ENCODE measurements at places on chromosomes 6 and 20.

DNA sequence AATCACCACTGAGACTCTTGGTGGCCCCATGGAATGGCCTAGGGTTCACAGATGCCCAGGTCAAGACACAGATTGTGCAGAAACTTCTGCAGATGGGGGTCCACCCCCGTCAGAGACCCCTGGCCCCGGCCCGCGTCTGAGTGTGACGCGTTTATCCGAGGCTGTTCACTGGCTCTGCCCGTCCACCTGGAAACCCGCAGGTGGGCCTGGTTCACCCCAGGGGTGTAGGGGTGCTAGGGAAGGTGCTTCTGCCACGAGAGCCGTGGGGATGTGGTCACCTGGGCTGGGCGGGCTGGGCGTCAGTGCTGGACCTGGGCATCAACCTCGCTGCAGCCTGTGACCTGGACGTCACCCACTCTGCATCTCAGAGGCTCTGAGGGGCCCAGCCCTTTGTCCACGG lies 39.5 kb upstream of the GATA5 start:
- no peak for DNase-seq

DNA sequence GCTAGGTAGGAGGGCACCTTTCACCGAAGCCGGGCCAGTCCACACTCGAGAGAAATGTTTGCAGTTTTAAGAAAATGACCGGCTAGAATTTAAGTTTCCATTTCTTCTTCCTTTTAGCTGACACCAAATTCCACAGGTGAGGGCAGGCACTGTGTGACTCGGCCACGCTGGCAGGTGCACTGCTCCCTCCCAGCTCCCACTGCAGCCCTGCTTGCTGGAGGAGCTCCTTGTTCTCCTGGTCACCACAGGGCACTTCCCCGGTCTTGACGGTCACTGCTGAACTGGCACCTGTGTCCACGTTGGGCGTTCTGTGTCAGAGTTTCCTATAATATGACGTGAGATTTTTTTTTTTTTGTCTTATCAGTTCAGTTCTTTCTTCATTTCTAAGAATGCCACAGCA lies 3.6 kb upstream of the KIF25 start:
- no peak for DNase-seq

DNA sequence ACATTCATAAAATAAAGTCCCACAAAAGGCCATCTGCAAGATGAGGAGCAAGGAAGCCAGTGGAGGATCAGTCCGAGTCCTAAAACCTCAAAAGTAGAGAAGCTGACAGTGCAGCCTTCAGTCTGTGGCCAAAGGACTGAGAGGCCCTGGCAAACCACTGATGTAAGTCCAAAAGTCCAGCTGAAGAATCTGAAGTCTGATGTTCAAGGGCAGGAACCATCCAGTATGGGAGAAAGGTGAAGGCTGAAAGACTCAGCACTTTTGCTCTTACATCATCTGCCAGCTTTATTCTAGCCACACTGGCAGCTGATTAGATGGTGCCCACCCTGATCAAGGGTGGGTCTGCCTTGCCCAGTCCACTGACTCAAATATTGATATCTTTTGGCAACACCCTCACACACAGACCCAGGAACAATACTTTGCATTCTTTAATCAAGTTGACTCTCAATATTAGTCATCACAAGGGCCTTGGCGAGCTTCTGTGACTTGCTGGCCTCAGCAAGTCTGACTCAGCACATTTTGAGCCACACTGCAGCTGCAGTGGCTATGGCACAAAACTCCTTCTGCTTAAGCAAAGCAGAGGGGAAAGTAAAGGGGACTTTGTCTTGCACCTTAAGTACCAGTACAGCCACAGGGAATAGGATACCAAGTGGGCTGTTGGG lies 1370.3 kb upstream of the CITED2 start:
- DNase-seq = no peak

DNA sequence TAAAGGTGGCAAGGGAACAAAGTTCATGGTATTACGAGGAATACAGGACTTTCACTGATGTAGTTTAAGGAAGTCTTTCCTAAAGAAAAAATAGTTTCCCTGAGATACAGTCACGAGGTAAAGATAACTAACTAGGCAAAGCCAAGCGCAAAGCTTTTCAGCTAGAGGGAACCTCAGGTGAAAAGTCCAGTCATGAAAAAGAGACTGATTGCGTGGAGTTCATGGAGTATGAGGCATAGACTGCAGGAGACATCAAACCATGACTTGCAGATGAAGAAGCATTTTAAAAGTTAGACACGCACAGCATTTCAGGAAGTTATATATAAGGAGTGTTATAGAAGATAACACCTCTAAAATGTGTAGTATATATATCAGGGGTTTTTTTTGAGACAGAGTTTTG lies 205.6 kb upstream of the ZNF184 start:
- DNase-seq = no peak

- DNase-seq = no peak
Measured at GRCh38 chr6:149443411-149444181, 41.2 kb downstream of the ZC3H12D start.

GRCh38 chr6:11833626-11834592 lies 55.3 kb upstream of the ADTRP start:
- DNase-seq = no peak

- no peak for DNase-seq
Measured at GRCh38 chr6:90263633-90264032, 33.0 kb downstream of the BACH2 start.

- peak; percentile 72 for DNase-seq
Measured at GRCh38 chr6:18122128-18123093, at the start of gene NHLRC1. Gene NHLRC1, minus strand, starts transcription at chr6:18122677. Its CDS starts 71 bp downstream, at chr6:18122606.

DNA sequence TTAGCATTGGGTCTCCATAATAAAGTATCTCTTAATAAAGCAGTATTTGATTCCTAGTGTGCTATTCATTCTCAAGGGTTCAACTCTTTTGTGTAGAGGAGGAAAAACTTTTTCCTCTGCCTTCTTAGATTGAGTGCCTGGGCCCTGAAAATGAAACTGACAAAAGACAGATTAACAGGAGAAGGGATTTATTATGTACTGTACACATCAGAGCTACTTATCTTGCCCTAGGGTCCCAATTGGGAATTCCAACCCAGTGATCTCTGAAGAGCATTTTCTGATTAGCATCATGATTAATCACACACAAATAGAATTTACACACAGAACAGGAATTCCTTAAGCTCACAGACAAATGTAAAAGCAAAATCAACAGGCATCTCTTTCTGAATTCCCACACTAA lies 128.9 kb downstream of the CD164 start:
- no peak for DNase-seq

DNA sequence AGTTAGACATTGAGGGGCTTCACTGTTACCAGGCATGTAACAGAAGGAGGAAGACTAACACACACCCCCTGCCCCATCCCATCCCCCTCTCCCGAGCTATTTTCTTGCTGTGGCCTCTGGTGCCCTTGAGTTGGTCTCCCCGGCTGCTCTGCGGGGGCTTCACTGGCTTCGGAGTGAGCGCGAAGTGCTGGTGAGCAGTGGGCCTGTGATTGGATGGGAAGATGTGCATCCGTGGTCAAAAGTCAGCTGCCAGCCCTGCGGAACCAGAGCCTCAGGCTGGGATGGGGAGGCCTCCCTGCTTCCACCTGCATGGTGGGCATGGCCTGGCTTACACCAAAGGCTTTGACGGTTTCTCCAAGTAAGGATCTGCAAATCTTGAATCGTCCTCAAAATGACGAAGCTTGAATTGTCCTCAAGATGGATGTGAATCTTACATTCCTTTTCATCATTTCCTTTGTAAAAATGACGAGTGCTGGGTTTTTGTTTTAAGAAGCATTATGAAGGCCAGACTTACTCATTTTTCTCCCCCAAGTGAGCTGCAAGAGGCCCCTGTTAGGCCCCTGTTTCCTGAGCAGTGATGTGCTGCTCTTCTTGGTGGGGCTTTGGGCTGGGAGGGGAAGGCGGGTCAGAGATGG lies 23.7 kb downstream of the SPATA2 start:
- DNase-seq = no peak

- DNase-seq = no peak
Measured at GRCh38 chr20:37559312-37560027, 31.8 kb upstream of the BLCAP start.

DNA sequence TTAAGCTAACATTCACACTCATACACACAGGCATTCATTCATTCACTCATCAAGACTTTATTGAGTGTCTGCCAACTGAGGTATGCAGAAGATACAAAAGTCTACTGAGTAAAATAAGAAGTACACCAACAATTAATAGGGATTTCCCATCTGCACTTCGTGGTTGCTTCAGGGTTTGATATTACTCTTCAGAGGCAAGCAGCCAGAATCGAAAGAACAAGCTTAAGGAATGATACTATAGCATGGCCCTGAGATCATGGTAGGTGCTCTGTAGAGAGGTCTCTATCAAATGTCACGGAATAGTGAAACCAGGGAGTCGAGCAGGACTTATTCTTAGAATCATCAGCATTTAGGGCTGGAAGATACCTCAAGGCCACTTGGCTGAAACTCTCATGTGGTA lies 135.4 kb downstream of the NRN1 start:
- DNase-seq = no peak
